ENCODE measurements at places on chromosomes 6 and 20.

- no peak for DNase-seq
Observed at GRCh38 chr6:95601133-95601532, 23.8 kb downstream of the MANEA start.

DNA sequence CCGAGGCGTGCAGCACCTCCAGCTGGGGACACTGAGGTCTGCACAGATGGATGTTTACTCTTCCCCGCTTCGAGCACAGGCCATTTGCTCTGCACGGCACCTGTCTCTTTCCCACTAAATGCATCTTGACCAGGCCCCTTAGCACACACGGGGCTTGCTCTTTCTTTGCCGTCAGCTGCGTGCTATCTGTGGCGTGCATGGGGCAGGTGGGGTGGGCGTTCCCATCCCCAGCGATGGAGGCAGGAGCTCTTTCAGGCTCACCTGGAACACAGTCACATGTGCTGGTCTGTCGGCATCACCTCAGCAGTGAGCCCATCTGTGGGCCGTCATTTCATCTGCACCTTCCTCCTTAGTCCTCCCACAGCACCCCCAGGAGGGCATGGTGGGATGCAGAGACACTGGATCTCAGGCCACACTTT lies 35.1 kb downstream of the RBM38 start:
- no peak for DNase-seq

DNA sequence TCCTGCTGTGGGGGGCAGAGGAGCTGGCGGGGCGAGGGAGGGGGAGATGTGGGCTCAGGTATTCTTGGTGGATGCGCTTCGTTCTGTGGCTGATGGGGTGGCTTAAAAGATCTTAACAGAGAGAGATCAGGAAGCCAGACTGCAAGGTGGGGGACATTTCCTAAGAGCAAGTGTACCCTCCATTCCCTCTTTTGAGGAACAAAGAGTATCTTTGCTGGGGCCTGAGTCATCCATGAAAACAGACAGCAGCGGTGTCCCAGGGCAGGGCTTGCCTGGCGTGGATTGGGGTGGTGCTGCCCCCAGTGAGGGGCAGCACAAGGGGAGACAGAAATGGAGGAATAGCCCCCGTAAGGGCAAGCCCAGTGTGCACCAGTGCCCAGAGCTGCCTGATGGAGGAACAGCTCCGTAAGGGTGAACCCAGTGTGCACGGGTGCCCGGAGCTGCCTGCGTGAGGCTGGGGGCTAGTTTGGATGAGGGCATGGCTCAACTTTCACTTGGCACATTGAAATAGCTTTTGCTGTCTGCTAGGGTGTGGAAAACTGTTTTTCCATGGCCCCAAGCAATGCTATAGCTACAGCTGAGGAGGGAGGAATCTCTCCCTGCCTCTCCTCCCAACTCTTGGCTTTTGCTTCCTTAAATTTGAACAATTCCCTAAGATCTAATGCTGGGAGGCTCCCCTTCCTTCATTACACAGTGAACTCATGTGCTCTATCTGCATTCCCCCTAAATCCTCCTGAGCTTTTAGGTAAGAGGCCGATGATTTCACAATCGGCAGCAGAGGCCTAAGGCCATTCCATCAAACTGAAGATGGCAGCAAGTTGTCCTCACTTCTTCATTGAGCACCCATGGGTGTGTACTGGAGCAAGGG lies 12.9 kb downstream of the MAPK13 start:
- DNase-seq: no peak

DNA sequence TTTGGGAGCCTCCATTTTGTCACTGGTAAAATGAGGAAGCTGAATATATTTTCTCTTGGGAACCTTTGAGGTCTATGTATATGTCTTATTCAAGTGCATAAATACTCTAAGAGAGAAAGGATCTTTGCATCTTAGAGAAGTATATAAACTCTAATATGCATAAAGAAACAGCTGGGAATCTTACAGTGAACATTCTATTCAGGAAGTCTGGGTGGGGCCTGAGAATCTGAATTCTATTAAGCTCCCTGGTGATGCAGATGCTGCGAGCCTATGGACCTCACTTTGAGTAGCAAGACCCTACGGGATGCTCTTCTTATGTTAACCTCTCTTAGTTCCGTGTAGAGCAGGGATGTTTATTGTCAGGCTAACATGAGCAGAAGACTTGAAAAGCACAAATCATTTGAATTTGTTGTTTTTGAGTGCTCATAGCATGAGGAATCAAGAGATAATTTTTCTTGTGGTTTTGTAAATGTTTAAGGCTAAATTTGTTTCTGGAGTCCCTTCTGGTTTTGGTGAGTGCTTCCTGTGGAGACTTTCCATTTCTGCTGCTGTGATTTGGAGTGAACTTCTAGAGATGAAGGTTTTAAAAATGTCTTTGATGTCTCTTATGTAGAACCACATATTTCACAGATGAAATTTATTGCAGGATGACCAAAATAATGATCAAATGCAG lies 281.2 kb upstream of the JAG1 start:
- DNase-seq: no peak

DNA sequence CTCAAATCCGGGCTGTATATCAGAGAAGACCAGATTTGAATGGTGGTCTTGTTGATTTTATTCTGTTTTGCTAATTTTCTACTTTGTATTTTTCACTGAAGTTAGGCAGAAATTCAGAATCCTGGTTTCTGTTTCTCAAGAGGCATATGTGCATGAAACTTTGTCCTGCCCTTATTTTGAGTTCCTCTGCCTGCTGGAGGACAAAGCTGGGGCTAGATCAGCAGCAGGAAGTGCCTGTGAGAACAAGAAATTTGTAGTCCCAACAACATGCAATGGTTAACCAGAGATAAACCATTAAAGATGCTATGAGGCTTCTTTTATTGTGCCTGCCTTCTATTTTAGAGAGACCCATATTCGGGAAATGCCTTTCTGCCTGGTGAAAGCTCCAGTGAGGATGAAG lies 37.1 kb downstream of the BEND6 start:
- no peak for DNase-seq

GRCh38 chr6:166097914-166098522 lies 69.6 kb downstream of the TBXT start:
- peak; percentile 52 for DNase-seq

DNA sequence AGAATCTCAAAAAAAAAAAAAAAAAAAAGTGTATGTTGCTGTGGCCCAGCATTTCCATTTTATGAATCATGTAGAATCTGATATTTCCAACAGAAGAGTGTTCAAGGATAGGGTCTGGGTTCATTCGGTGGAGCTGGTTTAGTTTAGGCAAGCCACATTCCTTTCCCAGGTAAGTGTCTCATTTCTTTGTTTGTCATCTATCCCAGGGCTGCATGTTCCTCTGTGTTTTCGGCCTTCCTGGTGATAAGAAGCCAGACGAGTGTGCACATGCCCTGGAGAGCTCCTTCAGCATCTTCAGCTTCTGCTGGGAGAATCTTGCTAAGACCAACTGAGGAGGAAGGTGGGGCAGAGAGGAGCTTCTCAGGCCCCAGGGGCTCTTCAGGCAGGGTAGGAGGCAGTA lies 38.2 kb downstream of the NFYA start:
- DNase-seq: peak; percentile 96

DNA sequence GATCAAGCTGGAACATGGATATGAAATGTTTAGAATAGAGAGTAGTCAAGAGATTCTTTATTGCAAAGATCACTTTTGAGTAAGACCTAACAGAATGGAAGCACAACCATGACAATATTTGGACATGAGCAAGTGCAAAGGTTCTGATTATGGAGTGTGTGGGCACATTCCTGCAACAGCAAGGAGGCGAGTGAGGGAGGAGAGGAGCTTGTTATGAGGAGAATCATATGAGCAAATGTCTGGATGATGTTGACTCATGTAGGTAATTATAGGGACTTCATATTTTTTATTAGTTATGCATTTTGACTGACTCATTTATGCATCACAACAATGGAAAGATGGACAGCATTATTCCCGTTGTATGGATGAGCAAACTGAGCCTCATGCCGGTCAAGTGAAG lies 100.8 kb upstream of the SLC35B3 start:
- DNase-seq: peak; percentile 57

DNA sequence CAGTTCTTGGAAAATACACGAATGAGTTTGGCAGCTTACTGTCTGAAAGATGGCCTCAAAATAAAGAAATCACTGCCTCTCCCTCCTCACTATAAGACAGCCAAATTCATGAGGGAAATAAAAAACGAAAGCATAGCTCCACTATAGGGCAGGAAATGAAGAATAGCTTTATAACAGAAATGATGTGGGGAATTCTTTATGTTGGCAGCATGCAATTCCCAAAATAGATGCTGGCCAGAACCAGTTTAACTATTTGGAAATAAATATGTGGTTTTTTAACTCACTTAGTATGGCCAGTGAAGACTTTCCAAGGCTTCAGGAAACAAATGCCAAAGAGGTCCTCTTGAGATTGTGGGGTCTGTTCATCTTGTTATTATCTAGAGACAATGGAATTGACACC lies 100.5 kb downstream of the TBX18 start:
- no peak for DNase-seq

- DNase-seq: no peak
Observed at GRCh38 chr6:83127976-83128375, 60.5 kb downstream of the DOP1A start.

All from epithelial cell of esophagus (primary cell).